ENCODE measurements at places on chromosomes 6 and 20. TPM values are rescaled to one million over a fixed set of nuclear protein-coding genes. Genes with fewer than 3 reads are reported as not detected.
A peak's percentile ranks its signal among the peaks of the same experiment; 100 is the strongest.

Gene PHF1
- total RNA-seq = 40.8 TPM

Gene SEL1L2
- total RNA-seq = not detected

GRCh38 chr6:151317103-151317994 lies 74.0 kb downstream of the ZBTB2 start:
- peak; percentile 24 for DNase-seq

DNA sequence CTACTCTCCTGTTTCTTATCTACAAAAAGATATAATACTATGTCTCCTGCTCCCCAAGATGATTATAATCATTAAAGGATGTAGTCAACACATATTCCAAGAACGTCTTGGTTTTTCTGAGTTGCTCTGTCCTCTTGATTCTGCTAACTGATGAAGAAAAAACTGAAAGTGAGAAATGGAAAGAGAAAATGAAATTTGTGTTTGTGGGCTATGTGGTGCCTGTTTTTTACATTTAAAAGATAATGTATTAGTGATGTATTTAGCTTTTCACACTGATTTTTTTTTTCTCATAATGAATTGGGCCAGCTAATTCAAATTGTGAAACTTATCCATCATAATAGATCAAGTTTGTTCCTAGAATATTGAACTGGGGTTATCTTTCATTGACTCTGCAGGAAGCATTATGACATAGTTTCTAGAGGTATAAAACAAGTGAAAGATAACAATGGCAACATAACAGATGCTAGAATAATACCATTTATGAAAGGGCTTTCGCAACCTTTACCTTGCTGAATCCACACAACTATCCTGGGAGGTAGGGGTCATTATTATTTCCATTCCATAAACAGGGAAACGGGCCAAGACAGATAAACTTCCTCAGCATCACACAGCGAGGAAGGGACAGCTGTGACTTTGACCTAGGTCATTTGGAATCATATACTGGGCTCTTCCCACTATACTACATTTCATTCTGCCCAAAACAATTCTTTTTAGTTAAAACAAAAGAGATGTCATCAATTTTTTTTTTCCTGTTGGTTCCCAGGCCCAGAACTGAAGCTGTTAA lies 336.7 kb downstream of the GJA1 start:
- DNase-seq = no peak
